Occipital lobe (tissue), 3 donors: ENCODE measurements at places on chromosomes 6 and 20. TPM values are rescaled to one million over a fixed set of nuclear protein-coding genes. Genes with fewer than 3 reads are reported as not detected.

The DZANK1 gene
- total RNA-seq: 4.2 TPM

DNA sequence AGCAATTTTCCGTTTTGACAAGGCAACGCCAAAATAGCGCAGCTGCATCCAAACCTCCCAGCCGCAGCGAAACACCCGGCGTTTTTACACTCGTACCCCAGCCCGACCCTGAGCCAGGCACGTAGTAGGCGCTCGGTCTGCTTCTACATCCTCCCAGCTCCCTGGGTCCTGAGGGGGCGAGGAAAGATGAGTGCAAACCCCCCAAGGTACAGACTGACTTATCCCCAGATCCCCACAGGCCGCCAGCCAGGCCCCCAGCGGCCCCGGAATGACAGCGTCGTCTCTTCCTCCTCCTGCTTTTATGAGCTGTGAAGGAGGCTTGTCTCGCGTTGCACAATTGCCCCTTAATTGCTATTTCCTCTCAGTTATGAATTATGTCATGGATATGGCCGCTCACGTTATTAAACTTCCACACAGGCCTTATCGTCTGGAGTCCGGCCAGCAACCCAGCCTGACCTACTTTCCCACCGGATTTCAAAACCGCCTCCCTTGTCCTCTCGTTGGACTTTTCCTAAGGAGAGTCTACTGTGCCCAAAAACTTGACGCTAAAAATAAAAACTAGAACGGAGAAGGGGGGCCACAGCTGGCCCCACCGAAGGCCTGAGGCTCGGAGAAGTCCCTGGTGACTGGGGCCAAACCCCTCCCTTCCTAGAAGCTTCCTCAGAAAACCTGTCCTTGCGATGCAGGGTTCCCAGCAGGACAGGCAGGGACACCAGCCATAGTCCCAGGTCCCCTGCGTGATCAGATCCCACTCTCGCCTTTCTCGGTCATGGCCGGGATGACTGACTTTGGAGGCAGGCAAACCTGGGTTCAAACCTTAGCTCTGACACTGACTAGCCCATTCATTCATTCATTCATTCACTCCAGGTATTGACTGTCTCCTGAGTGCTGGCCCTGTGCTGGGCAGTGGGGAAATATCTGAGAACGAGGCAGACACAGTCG lies 130.9 kb upstream of the PTPN1 start:
- DNase-seq: no peak

GRCh38 chr20:605237-605636 lies 4.9 kb downstream of the TCF15 start:
- DNase-seq: no peak

GRCh38 chr6:139713900-139714506 lies 339.6 kb upstream of the CITED2 start:
- DNase-seq: no peak

- no peak for DNase-seq
Observed at GRCh38 chr20:57248132-57248797, 18.2 kb downstream of the BMP7 start.

DNA sequence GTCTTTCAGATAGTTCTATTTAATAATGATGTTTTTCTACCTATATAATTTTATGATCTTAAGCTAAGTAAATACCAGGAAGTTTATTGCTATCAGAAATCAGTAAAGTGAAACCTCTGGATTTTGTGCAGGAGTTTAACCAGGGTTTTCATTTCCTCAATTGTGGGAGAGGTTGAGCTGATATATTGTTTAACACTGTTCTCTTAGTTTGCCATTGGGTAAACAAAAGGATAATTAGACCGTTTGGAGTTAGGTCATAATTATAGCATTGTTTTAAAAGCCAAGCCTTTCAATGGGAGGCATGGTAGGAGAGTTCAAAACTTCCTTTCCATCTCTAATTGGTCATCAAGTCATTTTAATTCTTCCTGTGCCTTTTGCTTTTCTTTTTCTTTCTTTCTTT lies 58.7 kb downstream of the STXBP5 start:
- DNase-seq: no peak

The HLA-DRA gene
- total RNA-seq: 3.9 TPM

The POFUT1 gene
- total RNA-seq: 18.1 TPM

- DNase-seq: no peak
Observed at GRCh38 chr6:39104528-39104927, 10.5 kb downstream of the SAYSD1 start.

The SEMG1 gene
- not detected for total RNA-seq

- DNase-seq: no peak
Observed at GRCh38 chr6:11307226-11307625, 74.8 kb upstream of the NEDD9 start.

- DNase-seq: peak; percentile 80
Observed at GRCh38 chr20:51766994-51767866, 960 bp downstream of the ATP9A start.

The SYCP2 gene
- 4.1 TPM for total RNA-seq

The SLC17A3 gene
- not detected for total RNA-seq

DNA sequence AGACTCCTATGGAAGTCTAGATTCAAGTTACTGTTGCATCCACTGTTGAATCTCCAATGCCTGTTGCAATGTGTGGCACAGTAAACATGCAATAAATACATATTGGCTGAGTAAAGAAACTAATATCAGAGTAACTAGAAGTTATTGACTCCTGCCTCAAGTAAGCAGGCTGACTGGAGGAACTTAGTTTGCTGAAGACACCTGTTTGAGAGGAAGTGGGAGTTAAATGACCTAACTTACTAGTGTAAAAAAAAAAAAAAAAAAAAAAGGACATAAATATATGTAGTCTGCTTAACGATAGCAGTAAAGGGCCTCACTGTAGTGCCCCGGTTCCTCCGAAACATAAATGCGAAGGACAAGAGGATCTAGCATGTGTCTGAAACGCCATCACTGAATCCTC lies 249.8 kb upstream of the PRDM1 start:
- no peak for DNase-seq

The TTBK1 gene
- 13.1 TPM for total RNA-seq

DNA sequence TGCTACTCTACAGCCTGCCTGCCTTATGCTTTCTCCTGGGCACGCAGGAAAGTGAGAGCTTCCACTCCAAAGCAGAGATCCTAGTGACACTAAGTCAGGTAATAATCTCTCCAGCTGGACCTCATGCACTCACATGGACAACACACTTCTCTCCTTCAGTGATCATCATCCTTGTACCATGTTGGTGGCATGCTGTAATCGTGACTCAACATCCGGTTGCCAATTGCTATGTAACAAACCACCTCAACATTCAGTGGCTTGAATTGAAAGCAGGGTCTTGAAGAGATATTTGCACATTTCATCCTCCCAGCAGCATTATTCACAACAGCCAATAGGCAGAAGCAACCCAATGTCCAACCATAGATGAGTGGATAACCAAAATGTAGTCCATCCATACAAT lies 40.3 kb upstream of the PPP1R3G start:
- no peak for DNase-seq

The CCN5 gene
- total RNA-seq: not detected

GRCh38 chr6:170019818-170020583 lies 268.6 kb downstream of the ERMARD start:
- no peak for DNase-seq

DNA sequence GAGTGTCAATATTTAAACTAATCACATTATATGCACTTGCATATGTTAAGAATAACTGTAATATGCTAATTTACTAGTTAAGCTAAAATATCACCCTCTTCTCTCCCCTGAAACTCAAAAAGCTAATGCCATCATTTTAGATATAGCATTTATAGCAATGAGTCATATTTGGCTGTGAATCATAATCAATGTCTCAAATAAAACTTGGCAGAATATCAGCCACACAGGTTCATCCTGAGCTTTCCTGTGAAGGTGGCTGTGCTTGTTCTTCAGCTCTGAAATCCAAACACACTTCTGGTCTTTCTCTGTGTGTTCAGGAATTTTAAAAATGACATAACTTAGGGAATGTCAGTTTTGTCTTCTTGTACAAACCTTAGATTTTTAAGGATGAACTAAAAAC lies 12.8 kb upstream of the PNRC1 start:
- no peak for DNase-seq

DNA sequence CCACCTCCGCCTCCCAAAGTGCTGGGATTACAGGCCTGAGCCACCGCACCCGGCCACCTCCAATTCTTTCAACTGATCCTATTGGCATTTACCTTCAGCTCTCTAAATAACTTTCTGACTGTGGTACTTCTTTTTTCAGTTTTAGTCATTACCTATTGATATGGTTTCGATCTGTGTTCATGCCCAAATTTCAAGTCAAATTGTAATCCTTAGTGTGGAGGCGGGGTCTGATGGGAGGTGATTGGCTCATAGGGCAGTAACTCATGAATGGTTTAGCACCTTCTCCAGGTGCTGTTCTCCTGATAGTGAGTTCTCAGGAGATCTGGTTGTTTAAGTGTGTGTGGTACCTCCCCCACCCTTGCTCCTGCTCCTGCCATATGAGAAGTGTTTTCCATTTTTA lies 140.9 kb downstream of the LPA start:
- no peak for DNase-seq
